CD4-positive, alpha-beta memory T cell (primary cell): ENCODE measurements at places on chromosomes 6 and 20.

- no peak for DNase-seq
Measured at GRCh38 chr6:19028201-19028600, 641.1 kb downstream of the RNF144B start.

DNA sequence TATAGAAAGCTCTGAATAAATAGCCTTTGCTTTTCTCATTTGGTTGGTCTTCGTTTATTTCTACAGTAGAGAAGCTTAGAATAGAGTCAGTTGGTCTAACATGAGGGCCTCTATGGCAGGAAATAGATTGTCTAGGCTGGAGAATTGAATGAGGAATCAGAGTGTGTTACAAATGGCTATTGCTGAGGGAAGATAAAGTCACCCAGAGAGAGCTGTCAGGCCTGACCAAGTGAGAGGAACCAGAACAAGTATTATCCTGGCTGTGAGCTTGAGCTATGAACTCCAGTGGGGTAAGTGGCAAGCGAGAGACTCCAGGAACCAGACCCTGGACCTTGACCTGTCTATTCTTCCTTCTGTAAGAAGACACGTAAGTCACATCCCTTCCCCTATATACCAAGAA, 353.1 kb downstream of the CD83 start:
- DNase-seq = no peak

DNA sequence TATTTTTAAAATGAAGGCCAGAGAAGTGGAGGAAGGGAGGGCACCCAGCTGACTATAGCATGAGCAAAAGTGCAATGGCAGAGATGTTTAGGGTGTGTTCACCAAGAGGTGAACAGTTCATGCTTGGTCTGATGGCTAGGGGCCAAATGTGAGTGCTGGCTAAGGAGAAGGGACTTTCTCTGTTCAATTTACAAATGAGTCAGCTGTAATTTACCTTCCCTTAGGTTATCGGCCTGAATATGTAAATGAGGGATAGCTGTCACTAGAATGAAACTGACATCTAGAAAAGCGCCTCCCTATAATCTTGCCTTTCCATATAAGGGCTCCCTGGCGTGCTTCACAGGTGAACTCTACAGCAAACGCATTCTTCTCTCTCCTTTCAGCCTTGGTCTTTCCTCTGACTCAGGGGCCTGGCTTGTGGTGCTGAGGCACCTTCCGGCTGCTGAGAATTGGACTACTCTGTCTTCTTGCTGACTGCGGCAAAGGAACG, 114.7 kb upstream of the BACH2 start:
- DNase-seq = peak; percentile 56

DNA sequence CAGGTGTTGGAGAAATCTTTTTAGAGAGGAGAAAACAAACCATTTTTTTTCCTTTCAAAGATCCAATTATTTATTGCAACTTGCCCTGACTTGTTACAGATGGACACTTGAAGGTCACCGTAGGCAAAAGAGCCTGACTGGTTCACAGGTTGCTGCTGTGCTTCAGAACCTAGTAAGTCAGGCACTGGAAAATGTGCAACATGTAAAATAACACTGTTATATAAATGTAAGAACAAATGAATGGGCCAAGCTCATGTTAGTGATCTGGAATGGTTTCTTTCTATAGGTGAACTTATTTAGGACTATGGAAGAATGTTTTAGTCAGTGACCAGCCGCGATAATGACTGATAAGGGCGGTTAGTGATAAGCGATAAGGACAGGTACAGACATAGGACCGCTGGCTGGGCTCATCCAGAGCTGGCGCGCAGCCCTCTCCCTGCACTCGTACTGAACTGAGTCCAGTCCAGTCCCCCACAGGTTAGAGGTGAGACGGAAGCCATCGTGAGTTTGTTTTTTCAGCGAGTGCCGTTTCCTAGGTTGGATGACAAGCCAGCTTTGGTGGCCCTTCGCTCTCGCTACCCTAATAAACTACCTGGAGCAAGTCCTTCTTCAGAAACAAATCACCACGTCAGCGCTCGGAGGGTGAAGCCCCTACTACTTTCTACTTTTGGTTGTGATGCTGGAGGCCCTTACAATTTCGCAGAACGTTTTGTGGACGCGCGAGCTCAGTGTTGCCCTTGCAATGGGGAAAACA, 94.4 kb upstream of the PRDM1 start:
- DNase-seq = no peak

GRCh38 chr6:26222571-26222970, 135.3 kb downstream of the HFE start:
- DNase-seq = peak; percentile 6

DNA sequence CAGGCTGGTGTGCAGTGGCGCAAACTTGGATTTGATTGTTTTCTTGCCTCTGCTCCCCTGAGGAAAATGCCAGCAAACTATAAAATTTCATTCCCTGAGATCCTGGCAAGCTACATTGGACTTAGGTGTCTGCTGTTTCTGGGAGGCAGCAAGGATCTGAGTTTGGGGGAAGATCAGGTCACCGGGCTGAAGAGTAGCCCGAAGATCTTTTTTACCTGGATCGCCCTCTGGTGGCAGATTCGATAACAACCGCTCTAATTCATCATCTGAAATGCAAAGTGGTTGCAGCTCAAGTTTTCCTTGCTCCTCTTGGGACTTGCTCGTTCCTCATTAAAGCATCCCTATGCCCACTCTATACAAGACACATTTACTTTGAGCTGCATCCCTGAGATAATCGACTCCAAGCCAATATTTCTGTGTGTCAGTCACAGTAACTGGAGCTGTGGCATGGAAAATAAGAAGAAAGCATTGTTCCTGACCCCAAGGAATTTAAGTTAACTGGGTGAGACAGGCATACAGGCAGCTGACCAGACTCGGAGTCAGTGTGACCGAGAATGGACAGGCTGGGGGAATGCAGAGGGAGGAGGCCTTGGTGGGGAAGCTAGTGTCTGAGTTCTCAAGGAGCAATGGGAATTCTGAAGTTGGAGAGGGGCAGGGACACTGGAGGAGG, 131.8 kb upstream of the PROKR2 start:
- peak; percentile 22 for DNase-seq

- DNase-seq = no peak
Measured at GRCh38 chr6:17182961-17183360, 81.1 kb downstream of the STMND1 start.

DNA sequence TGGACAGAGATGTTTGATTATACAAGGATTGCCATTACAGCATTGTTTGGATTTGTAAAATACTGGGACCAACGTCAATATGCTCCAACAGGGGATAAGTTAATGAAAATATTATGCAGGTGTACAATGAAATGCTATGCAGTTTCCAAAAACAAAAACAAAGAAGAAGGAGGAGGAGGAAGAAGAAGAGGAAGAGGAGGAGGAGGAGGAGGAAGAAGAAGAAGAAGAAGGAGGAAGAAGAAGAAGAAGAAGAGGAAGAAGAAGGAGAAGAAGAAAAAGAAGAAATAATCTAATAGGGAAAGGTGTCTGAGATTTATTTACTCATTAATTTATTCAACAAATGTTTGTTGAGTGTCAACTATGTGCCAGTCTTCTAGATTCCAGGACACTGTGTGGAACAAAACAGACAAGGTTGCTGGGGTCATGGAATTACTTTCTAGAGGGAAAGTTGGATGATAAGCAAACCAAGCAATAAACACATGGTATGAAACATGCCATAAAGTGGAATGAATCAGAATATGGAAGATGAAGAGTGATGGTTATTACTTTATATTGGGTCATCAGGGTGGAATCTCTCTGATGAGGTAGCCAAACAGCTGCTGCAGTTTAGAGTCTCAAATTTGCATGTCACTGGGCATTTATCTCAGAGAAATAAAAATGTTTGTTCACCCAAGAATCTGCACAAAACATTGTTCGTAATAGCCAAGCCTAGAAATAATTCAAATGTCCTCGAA, 6.3 kb upstream of the TRIM27 start:
- no peak for DNase-seq

- DNase-seq = no peak
Measured at GRCh38 chr20:38534756-38535155, 46.2 kb upstream of the ADIG start.

DNA sequence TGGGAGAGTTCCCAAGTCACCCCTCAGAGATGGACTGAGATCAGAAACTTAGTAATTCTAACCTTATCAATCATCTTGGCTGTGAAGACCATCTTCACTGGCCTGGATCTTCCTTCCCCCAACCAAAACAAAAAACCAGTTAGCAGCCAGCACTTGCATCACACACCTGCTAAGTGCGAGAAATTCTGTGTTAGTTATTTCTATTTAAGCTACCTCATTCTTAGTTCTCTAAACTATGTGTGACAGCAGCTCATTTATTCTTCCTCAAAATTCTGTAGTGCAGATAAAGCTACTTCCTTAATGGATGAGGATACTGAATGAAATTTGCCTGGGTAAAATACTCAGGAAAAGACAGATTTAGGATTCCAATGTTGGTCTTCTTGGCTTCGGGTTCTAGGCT, 18.2 kb upstream of the TAGAP start:
- no peak for DNase-seq

DNA sequence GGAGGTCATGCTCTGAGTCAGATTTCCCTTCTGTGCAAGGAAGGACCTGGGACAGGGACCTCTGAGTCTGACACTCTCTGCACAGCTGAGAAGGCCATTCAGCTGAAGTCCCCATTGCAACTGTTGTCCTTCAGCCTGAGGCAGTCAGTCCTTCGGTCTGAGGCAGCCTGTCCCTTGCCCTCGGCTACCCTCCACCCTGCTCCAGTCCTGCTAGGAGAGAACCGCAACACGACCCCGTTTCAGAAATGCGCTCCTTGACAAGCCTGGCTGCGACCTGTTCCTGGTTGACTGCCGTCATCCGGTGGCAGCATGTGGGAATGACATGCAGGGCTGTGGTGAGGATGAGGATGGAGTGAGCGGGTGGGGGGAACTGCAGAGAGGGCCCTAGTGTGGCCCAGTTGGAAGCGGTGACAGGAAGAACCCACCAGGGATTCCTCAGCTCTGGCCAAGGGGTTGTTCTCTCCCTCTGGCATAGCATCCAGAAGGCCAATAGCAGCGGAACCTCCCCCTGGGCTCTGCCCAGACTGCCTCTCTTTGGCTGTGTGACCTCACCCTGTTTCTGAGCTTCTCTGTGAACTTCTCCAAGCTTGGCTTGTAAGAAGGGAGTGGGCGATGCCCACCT, 40.3 kb upstream of the ANGPT4 start:
- peak; percentile 62 for DNase-seq

DNA sequence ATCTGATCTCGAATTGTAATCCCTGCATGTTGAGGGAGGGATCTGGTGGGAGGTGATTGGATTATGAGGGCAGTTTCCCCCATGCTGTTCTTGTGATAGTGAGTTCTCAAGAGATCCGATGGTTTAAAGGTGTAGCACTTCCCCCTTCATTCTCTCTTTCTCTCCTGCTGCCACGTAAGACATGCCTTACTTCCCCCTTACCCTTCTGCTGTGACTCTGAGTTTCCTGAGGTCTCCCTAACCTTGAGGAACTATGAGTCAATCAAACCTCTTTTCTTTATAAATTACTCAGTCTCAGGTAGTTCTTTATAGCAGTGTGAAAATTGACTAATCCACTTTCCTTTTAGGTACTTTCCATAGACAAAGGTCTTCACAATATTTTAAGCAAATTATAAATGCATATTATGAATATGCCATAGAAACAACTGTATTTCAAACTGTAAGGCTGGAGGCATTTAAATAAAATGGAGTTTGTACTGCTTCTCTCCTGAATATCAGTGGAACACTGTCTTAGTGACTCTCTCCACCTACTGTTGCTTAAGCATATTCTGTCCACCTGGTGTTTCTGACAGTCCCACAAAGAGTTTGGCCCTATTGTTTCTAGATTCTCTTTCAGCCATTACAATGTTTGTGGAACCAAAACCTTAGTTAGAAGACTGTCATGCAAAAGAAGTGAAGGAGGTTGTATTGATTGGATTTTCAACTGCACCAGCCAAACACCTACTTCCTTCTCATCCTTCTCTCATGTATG, 24.3 kb upstream of the IL17A start:
- DNase-seq = no peak

GRCh38 chr6:77466055-77466450, 2.8 kb upstream of the HTR1B start:
- no peak for DNase-seq

DNA sequence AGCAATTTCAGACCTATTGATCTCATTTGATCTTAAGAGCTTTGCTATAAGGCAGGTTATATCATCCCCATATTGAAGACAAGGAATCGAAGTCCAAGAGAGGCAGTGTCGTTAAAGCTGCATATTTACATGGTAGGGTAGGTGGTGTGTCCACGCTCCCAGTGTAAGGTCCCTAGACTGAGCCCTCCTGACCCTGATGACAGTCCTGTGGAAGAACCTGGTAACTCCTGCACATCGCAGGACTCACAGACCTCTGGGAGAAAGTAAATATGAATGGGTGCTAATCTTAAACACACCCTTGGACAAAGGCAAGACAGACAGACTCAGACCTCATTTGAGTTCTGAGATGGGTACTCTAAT, 602 bp upstream of the HLA-DPB1 start:
- no peak for DNase-seq

GRCh38 chr6:131825946-131826345, 18.1 kb downstream of the ENPP1 start:
- no peak for DNase-seq

- DNase-seq = no peak
Measured at GRCh38 chr20:19964289-19965265, 52.6 kb upstream of the NAA20 start.

GRCh38 chr6:48037946-48038345, 73.1 kb downstream of the PTCHD4 start:
- no peak for DNase-seq

DNA sequence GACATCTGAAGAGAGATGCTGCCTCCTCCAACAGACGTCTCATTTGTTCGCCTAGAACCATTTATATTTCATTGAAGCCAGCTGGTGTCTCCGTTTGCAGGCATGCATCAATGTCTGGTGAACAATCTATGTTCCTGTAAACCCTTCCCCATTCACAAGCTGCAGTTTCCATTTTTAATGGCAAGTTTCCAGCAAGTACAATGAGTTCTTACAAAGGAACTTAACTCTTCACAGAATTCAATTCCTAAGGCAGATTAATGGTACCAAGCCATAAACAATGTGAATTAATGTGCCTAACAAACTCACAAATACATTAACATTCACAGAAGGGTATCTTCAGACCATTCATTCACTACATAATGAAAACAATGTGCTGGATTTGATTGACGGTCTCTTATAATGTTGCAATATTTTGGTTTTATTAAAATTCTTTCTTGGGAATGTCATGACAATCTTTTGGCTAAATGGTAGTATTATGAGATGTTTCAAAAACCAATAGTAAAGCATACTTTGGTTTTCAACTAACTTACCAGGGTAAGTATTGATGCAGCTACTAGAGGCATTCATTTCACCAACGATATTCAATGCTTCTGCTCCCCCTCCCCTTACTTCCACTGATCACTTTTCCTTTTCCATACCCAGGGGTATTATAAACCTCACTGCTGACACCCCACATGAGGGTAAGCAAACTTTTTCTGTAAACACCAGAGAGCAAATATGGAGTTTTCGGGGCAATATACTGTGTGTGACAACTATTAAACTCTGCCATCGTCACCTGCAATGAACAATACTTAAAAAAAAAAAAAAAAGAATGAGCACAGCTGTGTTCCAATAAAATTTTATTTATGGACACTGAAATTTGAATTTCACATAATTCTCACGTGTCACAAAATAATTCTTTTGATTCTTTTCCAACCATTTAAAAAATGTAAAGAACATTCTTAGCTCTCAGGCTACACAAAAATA, 4.2 kb downstream of the AKIRIN2 start:
- no peak for DNase-seq

GRCh38 chr20:36888880-36889516, 13.1 kb downstream of the TLDC2 start:
- no peak for DNase-seq

GRCh38 chr6:123062670-123063069, 66.6 kb downstream of the CLVS2 start:
- DNase-seq = no peak

- DNase-seq = no peak
Measured at GRCh38 chr20:52484438-52484837, 292.9 kb upstream of the ZFP64 start.

- DNase-seq = no peak
Measured at GRCh38 chr6:84447651-84448050, 220.2 kb upstream of the CEP162 start.
